PC-3 (cell line): ENCODE measurements at places on chromosomes 7 and 10.

DNA sequence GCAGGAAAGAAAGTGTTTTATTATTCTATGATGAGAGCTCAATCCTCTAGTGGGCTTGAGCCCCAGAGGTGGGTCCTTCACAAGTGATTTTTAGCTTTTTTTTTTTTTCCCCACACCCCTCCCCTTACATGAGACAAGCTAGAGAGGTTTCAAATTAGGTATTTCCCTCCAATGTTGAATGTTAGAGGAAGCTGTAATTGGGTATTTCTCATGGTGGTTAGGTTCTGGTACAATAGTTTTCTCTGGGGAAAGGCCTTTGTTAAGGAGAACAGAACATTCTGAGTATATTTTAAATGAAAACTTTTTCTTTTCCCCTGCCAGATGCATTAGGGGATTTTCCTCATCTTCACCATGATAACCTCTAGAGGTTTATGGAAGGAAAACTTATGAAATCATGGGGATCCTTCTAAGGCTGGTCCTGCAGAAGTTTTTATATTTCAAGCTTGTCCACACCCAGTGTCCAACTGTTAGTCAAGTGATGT, 1039.7 kb downstream of the NRG3 start:
- no peak for DNase-seq

DNA sequence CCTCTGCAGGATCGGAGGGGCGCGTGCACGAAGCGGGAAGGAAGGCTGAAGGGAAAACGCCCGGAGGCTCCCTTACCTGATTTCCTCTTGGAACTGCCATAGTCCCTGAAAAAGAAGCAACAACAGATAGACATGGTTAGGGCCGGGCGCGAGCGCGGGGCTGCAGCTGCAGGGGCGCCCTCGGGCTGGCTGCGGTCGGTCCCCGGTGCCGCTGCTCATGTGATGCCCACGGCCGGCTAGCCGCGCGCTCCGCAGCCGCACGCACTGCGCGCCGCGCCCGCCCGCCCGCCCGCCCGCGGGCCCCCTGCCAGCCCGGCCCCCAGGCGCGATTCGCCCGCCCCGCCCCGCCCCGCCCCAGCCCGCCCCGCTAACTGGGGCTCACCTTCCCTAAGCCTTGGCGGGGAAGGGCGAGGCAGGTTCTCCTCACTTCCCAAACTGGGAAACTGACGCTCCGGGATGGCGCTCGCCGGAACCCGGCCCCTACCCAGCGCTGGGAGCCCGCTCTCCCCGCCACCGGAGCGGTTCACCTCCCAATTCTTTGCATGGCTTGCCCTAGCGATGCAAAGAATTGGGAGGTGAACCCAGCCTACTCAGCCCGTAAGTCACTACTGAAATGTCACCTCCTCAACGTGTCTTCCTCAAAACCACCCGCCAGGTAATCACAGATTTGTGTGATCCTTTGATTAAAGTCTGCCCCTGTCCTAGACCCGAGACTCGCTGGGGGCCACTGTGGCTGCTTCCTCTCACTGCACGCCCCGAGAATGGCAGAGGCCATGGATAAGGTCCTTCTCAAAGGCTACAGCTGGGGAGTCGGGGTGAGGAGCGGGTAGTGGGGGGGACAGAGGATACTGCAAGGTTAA, 162.2 kb downstream of the SH3PXD2A start:
- no peak for DNase-seq

- DNase-seq = no peak
Measured at GRCh38 chr7:35512716-35513115, 182.2 kb downstream of the HERPUD2 start.

GRCh38 chr10:52011118-52011517, 303.0 kb upstream of the DKK1 start:
- no peak for DNase-seq

DNA sequence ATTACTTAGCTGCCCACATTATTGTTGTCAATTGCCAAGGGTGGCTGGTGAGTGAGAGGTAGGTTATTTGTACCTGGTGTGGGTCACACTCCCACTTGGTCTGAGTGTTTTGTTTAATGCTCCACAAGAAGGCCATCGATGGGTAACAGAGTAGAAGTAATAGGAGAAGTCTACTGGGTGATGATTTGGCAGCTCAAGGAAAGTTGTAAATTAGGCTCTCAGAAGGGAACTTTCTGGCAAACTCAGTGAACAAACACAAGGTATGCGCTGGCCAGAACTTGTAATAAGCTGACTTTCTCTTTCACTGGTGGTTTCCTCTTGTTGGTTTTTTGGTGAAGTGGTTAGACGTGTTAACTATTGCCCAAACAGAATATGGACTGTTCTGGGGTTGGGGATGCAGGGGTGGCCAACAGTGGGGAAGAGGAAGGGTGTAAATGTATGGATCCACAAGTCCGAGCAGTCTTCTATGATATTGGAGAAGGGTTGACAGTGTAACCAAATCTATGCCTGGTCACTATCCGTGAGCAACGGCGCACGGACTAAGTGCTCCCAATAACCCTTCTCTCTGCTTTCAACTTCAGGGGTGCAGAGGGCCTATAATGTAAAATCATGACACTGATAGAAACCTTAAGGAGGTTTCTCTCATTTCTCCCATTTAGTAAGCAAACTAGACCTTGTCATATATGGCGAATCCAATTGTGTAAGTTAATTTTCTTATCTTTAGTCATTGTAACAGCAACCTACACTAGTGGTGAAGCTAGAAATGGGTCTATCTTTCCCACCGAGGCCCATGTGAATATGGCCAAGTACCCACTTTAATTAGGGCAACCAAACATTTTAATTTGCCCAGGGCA, 212.8 kb downstream of the PTEN start:
- no peak for DNase-seq

GRCh38 chr7:45033261-45033930, 33.4 kb downstream of the CCM2 start:
- peak; percentile 10 for DNase-seq

DNA sequence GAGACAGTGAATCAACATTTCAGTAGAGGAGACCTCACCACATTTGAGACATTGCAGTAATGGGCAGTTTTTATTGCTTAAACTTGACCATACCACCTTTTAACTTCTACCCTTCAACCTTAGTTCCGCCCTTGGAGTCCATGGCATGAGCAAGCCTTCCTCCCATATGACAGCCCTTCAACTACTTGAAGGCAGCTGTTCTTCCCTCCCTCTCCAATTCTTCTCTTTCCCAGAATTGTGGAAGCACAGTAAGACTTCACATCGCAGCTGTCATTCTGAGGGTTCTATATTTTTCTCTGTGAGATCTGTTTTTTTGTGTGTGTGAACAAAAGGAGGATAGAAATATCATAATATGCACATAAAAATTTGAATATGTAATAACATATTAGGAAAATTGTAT, 2.2 kb upstream of the TSPAN12 start:
- DNase-seq = no peak

- peak; percentile 23 for DNase-seq
Measured at GRCh38 chr7:121301446-121302213, 27.2 kb upstream of the WNT16 start.

- no peak for DNase-seq
Measured at GRCh38 chr10:63760708-63761047, 239.5 kb downstream of the REEP3 start.

- DNase-seq = no peak
Measured at GRCh38 chr10:31604646-31605170, 285.7 kb downstream of the ZEB1 start.

DNA sequence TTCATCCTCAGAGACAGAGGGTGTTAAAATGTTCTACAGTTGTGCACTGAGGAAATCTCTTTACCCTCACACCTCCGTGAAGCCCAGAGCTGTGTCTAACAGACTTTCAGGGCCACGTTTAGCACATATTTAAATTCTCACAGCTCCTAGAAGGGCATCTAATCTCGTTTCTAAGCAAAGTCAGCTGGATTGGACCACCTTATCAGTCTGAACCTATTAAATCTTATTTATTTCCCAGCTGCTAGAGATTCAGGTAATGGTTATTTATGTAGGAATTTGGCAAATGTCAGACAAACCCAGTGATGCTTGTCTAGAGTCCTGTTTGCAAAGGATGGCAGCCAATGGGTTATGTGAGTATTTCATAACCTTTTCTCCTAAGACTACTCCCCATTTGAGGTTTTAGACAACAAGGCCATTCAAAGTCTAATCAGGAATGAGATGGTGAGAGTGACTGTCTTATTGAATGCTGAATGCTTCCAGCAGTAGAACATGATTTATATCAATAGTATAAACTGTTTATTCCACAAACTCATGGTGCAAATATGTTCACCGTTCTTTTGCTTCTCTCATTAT, 54.8 kb upstream of the EXOC4 start:
- DNase-seq = no peak

- no peak for DNase-seq
Measured at GRCh38 chr10:133162178-133162909, 2.3 kb downstream of the KNDC1 start.

DNA sequence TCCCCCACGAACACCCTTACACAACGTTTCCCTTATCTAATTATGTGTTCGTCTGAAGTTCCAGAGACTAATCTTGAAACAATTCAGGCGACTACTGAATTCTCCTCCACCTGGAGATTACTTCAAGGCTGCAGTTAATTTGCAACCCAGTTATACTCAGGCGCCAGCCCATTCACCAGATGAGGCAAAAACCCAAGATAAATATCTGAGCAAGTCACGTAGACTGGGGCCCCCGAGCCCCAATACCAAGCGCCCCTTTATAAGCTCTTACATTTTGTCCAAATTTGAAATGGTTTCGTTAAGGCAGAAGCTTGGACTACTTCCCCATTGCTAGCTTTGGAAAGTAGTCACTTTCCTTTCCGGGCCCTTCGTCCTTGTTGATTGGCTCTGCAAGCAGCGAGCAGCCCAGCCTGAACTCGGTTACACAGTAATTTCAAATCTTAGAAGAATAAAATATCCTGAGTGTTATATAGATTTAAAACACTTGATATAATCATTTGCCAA, 1.2 kb downstream of the TPK1 start:
- DNase-seq = no peak

DNA sequence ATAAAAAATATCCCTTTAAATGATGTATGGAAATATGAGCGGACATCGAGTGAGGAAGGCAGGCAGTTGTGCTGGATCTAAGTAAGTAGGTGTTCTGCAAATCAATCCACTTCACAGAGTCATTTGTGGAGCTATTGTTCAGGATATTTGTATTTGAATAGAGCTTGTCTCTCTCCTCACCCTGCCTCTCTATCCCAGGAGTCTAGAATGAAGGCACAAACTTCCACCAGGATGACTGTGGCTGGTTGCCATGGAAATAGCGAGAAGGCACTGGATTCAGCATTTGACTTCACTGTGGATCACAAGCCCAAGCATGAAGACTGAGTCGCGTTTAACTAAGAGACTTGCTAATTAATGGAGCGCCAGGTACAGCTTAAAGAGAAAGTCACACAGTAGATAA, 53.2 kb downstream of the NPY start:
- no peak for DNase-seq

DNA sequence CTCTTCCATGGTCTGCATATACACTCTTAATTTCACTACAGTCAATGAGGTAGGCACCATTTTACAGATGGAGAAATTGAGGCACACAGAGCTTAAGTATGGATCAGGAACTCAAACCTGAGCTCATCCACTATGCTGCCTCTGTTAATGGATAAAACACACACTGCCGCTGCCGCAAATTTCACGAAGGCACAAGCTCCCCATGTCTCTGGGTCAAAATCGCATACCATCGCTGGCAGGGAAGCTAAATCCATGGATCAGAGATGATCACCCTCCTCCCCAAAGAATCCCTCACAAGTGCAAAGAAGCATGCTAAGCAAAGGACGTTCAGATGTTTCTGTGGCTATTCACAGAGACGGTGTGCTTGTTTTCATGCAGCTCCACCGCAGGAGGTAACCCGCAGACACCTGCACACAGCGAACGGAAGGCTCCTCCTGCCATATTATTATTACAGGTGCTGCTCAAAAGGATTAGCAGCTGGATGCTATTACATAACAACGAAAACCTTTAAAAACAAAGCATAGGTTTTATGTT, 109.3 kb downstream of the UBE2H start:
- no peak for DNase-seq

DNA sequence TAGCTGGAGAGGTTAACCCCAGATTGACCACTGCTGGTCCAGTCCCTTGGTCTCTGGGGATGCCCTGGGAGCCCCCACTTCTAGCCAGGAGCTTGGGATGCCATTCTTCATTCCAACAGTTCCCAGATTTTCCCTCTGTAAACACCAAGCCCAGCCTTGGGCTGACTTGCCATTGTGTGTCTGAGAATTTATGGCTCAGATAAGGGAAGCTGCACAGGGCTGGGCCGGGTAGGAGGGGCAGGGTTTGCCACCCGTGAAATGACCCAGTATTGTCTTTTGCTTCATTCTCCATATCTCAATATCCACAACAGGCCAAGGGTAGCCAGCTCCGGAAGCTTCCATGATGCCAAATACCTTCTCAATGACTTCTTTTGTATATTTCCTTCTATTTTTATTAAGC, 32.1 kb downstream of the AFAP1L2 start:
- no peak for DNase-seq

DNA sequence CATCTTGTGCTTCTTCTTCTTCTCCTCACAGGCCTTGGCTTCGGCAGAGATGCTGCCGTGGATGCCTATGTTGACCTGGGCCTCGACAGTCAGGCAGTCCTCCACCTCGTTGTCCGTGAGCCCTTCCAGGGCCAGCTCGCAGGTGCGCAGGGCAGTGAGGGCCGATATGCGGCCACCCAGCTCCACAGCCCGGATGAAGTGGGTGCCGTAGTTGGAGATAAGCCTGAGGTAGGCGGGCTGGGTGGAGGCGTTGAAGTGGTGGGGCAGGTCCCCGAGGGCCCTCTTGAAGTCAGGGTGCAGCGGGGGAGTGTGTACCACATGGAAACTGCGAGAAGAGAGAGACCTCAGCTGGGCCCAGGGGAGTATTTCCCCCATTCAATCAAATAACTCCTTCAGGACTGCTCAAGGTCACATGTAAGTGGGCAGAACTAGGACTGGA, 3.7 kb downstream of the PRF1 start:
- no peak for DNase-seq

DNA sequence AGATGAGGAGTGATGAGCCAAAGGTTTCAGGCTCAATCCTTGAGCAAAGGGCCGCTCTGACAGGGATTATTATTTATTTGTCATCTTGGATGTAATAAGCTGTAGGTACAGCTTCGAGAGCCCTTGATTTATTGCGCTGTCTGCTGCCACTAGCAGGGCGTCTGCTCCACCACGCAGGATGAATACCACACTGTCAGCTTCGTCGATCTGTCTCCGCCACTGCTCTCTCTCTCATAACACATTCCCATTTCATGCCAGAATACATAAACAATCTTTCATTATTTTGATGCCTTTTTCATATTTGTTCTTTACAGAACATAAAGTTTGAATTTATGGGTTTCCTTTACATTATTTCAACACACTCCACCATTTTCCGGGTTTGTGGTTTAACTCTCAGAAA, 276.6 kb downstream of the LRMDA start:
- no peak for DNase-seq

DNA sequence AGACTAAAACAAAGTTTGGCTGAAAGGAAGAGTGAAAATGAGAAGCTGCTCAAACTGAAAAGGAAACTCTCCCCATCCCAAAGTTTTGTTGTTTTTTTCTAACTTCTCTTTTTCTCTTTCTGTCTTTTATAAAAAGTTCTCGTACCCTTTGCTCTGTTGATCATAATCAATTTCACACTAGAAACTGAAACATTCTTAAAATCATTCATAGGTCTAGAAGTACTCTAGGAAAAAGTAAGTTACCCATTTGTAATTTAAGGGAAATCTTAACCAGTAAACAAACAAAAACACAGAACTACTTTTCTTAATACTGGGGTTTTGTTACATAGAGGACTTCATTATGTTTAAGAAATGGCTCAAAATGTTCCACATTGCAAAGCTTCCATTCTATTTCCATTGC, 339.8 kb downstream of the SEMA3D start:
- no peak for DNase-seq
